GM12865 (cell line): ENCODE measurements at places on chromosomes 6 and 20.

DNA sequence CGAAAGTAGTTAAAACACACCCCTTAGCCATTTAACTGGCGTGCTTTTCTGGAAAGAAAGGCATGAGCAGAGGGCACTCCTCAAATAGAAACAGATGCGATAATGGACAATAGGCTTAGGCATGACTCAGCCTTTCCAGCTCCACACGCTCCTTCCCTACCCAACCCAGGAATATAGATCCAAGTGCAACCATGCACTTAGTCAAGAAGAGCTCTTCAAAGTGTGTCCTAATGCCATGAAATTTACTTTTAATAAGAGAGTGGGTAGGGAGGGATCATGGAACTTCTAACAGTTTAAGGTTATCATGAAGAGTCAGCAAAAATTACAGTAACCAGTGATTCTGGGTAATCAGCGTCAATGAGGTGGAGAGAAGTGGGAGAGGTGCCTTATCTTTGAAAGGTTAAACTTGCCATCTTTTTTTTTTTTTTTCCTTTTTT is 2.4 kb upstream of the EFHC1 start:
- no peak for DNase-seq

- DNase-seq = no peak
These were observed 31.1 kb downstream of the EPM2A start for GRCh38 chr6:145704143-145704781.

GRCh38 chr6:68635706-68636513 is 828 bp downstream of the ADGRB3 start:
- DNase-seq = peak; percentile 9

DNA sequence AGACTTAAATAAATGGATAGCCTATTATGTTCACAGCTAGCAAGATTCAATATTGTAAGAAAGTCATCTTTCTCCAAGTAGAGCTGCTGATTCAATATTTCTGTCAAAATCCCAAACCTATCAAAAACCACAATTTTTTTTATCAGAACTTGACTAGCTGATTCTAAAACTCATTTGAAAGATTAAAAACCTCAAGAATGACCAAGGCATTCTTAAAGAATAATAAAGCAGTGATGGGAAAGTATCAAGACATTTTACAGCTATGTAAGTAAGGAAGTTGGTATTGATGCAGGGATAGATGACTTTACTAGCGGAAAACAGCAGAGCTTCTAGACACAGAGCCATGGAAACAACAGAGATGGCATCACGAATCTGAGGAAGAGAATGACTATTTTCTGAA is 64.7 kb downstream of the SAMD3 start:
- DNase-seq = no peak

- DNase-seq = no peak
These were observed 61.2 kb upstream of the SIRPG start for GRCh38 chr20:1718604-1719384.

- peak; percentile 72 for DNase-seq
These were observed 20.1 kb downstream of the ECT2L start for GRCh38 chr6:138815797-138816528.

DNA sequence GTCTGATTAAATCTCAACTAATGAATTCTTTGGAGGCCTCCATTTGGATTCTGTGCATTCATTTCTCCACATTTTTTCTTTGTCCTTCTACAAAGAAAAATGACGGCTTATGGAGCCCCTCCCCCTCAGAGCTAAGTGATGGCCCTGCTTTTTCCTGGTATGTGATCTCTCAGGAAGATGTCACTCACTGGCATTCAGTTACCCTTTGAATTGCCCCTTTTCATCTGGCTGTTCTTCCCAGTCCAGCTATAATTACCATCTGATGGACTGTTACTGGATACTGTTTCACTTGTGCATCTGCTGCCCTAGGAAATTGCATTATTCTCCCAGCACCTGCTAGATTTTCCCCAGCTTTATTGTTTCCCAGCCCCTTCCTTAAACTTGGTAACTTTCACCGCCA is 151.9 kb downstream of the CFAP61 start:
- DNase-seq = no peak

- no peak for DNase-seq
These were observed 199.9 kb downstream of the DTNBP1 start for GRCh38 chr6:15462717-15463525.

DNA sequence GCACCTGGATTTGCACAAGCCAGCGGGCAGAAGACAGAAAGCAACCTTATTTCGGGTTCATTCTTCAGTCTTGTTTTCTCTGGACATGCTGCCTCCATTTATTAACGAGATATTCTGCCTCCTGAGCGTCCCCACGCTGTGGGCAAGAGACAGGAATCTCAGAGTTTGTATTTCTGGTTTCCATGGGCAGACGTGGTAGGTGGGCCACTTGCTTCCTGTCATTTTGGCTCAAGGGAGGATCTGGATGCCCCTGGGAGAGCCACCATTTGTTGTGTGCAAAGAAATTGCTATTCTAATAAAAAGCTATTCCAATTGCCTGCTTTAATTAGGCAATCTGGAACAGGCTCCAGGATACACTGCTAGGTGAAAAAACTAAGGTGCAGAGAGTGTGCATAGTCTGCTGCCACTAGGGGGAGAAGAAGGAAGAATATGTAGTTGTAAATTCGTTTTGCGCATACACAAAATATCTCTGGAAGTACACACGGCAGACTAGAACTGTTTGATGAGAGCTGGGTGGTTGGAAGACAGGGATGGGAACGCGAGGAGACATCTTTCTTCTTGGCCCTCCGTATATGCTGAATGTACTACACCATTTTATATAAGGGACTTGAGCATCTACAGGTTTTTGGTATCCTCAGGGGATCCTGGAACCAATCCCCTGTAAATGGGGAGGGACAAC is 30.1 kb upstream of the SLC16A10 start:
- DNase-seq = peak; percentile 41

DNA sequence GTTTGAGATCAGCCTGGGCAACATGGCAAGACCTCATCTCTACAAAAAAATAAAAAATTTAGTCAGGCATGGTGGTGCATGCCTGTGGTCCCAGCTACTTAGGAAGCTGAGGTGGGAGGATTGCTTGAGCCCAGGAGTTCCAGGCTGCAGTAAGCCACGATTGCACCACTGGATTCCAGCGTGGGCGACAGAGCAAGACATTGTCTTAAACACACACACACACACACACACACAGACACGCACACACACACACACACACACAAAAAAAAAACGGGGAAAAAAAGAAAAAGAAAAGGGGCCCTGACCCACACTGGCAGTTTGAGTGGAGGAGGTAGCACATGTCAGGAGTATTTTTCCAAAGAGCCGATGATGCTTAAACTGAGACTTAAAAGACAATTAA is 122.2 kb downstream of the AFG1L start:
- no peak for DNase-seq

- DNase-seq = no peak
These were observed 17.5 kb upstream of the SPO11 start for GRCh38 chr20:57312138-57312537.

GRCh38 chr6:41216616-41217015 is 11.5 kb upstream of the TREML4 start:
- DNase-seq = no peak

GRCh38 chr20:23005776-23006175 is 29.3 kb upstream of the SSTR4 start:
- no peak for DNase-seq

DNA sequence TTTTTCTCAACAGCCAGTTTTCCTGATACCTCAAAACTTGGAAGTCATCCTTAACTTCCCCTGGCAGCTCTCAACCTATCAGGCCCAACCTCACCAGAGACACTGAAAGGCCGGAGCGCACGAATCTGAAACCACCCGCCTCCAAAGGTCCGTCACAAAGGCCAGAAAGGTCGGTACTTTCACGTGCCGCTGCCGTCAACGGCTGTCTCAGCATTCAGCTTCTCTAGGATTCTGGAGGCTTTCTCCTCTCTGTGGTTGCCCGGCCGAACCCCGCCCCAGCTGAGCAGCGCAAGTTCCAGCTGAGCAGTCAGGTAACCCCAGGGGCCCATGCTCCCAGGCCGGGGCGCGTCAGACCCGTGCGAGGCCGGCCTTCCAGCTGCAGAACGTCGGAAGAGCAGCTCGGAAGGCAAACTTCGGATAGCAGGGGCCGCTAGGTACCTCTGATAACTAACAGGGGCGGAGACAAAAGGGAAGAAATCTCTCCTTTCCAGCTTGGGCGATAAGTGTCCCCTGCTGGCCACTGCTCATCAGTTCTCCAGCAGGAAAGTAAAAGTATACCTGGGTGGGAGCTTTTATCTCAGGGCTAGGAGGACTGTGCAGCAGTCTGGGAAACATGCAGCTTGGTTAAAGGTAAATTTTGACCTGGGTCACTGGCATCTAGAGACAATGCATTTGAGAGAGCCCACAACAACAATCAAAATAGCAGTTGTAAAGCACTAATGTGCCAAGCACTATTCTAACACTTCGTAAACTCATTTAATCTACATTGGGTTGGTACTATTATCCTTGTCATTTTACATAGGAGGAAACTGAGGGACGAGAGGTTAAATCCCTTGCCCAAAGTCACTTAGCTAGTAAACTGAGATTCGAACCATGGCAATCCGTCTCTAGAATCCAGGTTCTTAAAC is 16.1 kb downstream of the ZSCAN12 start:
- DNase-seq = peak; percentile 86

DNA sequence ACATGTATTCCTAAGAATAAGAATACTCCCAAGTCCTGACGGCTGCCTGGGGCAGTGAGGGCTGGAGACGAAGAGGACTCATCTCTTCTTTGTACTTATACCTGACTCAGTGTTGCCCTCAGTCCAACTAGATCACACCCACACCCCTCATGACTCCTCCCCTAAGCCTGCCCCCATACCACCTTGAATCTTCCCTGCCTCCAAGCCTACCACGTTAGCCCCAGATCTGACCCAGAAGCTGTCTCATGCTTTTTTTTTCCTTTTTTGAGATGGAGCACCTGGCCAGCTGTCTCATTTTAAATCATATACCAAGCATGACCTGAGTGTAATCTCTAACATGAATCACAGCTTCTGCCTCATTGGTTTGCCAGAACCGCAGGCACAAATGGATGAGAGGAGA is 45.2 kb downstream of the MUC22 start:
- DNase-seq = no peak

DNA sequence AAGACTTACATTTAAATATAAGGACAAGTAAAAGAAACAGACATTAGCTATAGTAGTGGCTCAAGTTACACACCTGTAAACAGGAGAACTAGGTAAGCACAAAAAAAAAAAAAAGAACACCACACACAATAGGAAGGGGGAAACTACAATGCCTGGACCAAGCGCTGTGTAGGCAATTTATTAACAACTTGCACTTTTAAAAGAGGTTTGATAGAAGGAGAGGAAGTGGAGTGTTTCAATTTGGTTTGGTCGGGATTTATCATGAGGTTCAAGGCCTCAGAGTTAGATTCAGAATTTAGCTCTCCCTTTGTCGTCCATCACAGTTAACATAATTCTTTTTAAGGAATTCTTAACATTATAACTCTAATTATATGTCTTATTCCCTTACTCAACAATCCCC is 1.1 kb upstream of the USP49 start:
- DNase-seq = no peak

- DNase-seq = no peak
These were observed 310.6 kb upstream of the BTBD3 start for GRCh38 chr20:11607047-11607446.

- DNase-seq = no peak
These were observed 920 bp downstream of the GJA1 start for GRCh38 chr6:121436274-121436857.

DNA sequence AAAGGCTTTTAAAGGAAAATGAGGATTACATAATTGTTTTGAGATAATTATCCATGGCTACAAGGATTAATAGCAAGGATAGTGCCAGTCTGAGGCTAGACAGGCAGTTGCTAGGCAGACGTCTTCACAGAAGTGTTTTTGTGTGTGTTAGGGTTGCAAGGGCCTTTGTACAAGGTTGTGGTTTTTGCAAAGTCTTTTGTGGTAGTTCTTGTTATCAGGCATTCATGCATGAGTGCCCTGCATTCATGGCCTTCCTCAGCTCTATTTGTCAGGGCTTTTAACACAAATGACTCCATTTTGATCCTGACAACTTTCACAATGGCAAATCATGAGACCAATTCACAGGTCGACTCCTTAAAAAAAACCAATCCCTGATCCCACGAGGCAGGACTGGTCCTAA is 68.1 kb upstream of the TXNDC5 start:
- peak; percentile 81 for DNase-seq

GRCh38 chr6:35050757-35051330 is 90.3 kb downstream of the TCP11 start:
- DNase-seq = no peak

DNA sequence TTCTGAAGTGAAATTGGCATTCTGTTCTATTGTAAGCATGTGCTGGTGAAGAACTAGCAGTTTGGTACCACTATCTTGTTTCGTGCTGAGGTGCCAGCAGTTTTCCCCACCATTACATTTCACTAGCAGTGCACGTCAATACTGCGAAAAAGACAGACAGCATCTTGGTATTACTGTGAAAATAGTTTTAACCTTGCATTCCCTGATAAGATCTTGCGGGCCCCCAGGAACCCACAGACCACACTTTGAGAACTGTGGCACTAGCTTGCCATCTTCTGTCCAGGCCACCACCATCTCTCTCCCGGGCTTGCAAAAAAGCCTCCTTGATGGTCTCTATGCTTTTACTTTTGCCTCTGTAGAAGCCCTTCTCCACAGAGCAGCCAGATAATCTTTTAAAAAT is 185.7 kb downstream of the BACH2 start:
- DNase-seq = no peak

GRCh38 chr20:63658749-63659187 is 656 bp downstream of the RTEL1 start:
- DNase-seq = no peak

DNA sequence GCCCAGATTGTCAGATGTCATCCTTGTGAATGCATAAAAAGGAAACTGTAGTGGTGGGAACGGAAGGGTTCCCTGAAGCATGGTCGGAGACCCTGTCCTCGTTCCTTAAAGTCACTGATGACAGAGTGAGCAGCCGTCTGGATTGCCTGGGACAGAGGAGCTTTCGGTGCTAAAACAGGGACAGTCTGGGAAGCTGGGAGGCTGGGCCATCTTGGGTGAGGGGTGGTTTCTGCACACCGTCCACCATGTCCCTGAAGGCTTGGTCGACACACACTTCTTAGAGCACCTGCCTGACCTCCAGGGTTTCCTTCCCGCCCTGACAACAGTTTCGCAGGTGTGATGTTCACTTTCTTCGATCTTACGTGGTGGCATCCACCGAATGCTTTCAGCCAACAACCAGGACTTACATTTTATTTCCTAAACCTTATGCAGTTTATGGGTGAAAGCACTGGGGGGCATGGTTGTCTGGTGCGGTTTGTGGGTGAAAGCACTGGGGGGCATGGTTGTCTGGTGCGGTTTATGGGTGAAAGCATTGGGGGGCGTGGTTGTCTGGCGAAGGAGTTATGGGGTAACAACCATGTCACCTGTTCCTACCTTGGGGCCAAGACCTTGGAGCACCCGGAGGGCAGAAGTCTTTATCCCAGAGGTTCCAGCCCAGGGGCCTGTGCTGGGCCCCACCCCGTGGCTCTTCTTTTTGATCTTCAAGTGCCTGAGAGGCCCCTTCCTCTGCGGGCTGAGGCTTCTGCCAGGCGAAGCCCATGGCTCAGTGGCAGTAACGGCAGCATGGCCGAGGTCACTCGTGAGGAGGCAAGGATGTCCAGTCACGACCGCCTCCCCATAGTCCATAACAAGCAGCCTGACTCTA is 81.7 kb upstream of the FRMD1 start:
- no peak for DNase-seq
